Hypothalamus (tissue), 51 donors: ENCODE measurements at places on chromosomes 11 and 22.

- no peak for DNase-seq
Observed at GRCh38 chr22:36775586-36775963, 344 bp downstream of the IFT27 start.

GRCh38 chr11:110374921-110375320 is 54.8 kb upstream of the FDX1 start:
- DNase-seq, result no peak

- no peak for DNase-seq
Observed at GRCh38 chr11:57303990-57304579, 20.7 kb downstream of the TNKS1BP1 start.

DNA sequence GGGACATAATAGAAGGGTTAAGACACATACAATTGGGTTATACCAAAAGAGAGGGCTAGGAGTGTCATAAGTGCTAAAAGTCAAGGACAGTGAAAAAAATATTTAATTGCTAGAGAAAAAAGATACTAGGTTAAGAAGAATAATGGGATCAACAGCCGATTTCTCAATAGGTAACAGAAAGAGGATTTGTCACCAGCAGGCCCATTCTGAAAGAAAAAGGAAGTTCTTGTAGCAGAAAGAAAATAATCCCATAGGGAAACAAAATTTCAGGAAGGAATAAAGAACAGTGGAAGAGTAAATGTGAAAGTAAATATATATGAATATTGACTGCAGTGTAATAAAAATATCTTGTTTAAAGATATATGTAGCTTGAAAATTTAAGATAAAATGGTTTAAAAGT is 43.3 kb upstream of the ADORA2A start:
- DNase-seq, result no peak

- no peak for DNase-seq
Observed at GRCh38 chr11:100359281-100359680, 327.8 kb upstream of the ARHGAP42 start.
